Pericardium fibroblast (primary cell): ENCODE measurements at places on chromosomes 3 and 15. TPM values are rescaled to one million over a fixed set of nuclear protein-coding genes. Genes with fewer than 3 reads are reported as not detected.

Gene PLSCR2
- not detected in 2 replicates for total RNA-seq

Gene SENP5
- total RNA-seq = 15.9 and 19.1 TPM in 2 replicates

Gene SLC27A2
- total RNA-seq = not detected in 2 replicates

Gene RLBP1
- total RNA-seq = not detected in 2 replicates

Gene CHST14
- total RNA-seq = 20.5 and 29.2 TPM in 2 replicates
